ENCODE measurements at places on chromosomes 11 and 22.

- no peak for DNase-seq
Observed at GRCh38 chr11:59787255-59787588, 23.4 kb downstream of the MRPL16 start.

DNA sequence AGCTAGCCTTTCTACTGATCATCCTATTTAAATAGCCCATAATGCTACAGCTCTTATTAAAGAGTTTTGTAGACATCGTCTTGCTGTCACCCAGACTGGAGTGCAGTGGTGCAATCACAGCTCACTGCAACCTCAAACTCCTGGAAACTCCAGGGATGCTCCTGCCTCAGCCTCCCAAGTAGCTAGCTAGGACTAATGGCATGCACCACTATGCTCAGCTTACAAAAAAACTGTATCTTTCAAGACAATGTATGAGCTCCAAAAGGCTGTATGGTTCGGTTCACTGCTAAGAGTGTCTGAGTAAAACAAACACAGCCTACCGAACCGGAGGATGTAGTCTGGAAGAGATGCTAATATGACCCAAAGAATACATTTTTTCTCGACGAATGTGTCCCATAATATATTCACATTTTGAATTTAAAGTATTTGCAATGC, 2.6 kb downstream of the TAF1D start:
- no peak for DNase-seq

DNA sequence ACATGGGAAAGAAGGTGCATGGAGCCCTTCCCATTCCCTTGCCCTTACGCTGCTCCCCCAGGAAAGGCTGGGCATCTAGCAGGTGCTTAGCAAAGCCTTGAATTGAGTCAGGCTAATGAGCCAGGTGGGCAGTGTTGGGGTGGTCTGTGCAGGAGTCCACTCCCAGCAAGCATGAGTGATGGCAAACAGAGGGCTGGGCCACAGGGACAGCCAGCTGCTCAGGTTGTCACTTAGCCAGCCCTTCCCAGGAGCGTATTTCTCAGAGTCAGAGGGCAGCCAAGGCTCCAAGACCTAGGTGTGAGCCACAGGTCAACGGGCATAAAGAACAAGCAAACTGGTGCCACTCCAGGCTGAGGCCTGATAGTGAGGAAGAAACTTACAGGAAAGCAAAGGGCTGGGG, 149.8 kb downstream of the DSCAML1 start:
- DNase-seq: no peak

DNA sequence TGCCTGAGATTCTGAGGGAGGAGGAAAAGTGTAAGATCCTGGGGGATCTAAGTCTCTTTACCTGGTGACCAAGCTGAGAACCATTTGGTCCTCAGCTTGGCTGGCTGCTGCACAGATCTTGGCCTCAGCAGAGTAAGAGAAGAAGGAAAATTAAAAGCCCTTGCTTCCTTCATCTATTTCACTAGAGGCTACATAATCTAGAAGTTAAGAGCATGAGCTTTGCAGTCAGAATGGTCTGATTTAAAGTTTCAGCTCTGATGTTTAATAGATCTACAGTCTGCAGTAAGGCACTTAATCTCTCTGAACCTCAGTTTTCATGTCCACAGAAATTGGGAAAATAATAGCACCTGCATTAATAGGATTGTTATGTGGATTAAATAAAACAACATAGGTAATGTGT, 3.1 kb upstream of the ZBTB16 start:
- no peak for DNase-seq

DNA sequence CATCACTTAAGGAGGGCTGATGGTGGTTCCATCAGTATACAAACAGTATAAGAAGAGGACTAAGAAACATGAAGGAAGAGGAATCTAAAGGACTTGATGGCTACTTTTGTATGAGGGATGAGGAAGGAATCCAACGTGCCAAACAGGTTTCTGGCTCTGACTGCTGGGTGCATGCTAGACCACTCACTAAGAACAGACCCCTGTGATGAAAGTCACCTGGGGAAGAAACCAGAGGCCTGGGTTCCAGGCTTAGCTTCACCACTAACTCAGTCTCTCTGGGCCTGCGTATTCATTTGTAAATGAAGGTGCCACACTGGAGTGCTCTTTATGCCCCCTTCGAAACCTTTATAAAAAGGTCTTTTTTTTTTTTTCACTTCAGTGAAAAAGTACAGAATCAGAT, 55.1 kb downstream of the AAMDC start:
- no peak for DNase-seq

DNA sequence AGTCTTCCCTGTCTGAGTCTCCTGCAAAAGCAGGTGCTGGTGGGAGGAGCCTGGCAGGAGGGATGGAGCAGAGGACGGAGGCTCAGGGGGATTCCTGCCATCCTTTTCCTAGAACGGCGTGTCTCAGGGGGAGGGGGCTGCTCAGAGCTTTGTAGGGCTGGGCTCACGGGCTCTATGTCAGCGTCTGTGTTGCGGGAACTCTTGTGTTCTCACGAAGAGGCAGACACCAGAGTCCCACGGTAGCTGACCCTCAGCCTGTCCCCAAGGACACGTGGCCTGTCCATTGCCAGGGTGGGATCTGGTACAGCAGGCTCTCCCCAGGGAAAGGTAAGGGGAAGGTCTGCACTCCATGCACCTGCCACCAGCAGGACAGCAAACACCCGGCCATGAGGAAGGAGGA, 1505.2 kb downstream of the TBC1D22A start:
- DNase-seq: no peak

DNA sequence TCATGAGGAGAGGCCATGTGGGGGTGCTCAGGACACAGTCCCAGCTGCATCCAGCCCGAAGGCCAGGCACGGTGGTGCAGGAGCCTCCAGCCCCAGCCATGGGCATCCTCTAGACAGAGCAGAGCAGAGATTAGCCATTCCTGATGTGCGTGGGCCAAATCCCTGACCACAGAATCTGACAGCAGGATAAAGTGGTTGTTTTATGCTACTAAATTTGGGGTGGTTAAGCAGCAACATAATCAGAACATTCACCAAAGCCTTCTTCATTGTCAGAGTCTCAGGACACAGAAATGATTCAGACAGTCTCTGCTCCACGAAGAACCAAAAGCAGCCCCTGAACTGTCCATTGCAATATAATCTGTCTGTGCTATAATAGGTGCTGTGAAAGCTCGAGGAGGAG, 19.7 kb downstream of the RASD2 start:
- DNase-seq: no peak

DNA sequence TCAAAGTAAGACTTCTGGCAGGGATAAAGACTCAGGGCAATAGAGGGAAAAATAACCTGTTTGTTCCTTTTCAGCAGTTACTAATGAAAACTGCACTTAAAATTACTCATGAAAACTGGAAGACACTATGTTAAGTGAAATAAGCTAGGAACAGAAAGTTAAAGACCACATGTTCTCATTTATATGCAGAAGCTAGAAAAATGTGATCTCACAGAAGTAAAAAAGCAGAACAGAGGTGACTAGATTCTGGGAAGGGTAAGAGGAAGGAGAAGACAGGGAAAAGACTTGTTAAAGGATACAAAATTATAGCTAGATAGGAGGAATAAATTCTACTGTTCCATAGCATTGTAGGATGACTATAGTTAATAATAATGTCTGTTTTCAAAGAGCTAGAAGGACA, 22.2 kb downstream of the HPS5 start:
- DNase-seq: no peak

- no peak for DNase-seq
Observed at GRCh38 chr22:42610186-42610585, 4.5 kb downstream of the POLDIP3 start.

DNA sequence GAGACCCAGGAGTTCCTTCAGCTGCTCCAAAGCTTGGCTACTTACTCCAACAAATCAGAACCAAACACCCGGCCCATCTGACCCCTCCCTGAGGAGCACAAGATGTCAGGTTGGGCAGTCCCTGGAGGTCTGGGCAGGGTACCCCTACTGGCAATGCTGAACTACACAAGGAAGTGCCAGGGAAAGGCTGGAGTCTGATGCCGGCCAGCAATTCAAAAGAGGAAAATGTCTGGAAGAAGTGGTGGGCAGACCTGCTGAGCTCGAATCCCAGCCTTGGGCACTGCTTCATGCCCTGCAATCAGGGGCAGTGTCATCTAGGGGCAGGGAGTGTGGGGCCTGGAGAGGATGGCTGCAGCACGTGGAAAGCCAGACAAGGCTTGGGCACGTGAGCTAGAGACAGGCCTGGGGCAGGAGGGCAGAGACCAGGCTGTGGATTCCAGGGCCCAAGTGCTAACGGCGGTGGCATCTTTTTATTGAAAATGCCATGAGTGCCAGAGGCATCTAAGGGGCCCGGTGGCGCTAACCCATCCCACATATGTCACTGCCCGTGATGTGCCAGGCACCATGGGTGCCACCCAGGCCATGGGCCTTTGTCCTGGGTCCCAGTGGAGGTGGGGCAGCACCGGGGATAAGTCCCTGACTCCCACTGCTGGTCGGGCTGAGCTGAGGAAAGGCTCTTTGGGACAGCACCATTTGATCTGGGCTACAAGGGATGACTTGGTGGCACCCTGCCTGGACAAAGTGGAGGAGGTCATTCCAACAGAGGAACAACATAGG, 97.9 kb upstream of the PITPNB start:
- DNase-seq: no peak

DNA sequence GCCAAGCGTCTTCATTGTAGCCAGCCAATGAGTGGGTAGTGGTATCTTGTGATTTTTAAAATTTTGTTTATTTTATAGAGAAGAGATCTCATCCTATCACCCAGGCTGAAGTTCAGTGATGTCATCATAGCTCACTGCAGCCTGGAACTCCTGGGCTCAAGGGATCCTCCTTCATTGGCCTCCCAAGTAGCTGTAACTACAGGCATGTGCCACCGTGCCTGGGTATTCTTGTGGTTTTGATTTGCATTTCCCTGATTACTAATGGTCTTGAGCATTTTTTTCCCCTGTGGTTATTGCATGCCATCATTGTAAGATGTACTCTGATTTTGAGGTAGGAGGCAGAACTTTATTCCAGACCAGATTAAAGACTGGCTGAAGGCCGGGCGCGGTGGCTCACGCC, 2.4 kb upstream of the DENND6B start:
- no peak for DNase-seq

DNA sequence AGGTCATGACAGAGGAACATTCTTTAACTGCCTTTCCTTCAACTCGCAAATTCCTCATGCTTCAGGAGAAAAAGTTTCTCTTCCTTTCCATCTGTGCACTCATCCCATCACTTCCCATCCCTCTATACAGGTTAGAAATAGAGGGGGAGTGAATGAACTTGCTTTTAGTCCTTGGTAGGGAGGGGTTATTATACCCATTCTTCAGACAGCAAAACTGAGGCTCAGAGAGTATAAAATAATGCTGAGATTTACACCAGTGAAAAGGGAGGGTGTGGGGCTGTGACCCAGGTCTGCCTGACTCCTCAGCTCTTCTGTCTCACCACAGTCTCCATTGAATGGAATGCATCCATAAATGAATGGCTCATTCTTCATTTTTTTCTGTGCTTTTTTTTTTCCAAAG, 109.4 kb upstream of the RCN1 start:
- DNase-seq: no peak

GRCh38 chr22:42470366-42471082, 38.3 kb upstream of the NFAM1 start:
- DNase-seq: no peak

DNA sequence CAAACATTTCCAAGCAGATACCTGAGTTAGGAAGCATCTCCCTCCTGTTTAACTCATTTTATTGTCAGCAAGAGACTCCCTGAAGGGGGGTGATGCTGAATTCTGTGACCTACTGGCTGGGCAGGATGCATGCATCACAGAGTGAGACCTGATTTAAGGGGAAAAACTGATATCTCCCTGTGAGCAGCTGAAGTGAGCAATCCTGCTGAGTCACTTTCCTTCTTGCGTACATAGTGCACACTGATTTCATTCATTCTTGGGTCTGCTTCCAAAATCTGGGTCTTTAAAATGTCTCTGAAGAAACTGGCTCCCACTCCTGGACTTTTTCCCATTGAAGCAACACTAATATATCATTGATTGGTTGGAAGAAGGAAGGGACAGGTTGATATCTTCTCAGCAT, 23.3 kb downstream of the P4HA3 start:
- DNase-seq: no peak

DNA sequence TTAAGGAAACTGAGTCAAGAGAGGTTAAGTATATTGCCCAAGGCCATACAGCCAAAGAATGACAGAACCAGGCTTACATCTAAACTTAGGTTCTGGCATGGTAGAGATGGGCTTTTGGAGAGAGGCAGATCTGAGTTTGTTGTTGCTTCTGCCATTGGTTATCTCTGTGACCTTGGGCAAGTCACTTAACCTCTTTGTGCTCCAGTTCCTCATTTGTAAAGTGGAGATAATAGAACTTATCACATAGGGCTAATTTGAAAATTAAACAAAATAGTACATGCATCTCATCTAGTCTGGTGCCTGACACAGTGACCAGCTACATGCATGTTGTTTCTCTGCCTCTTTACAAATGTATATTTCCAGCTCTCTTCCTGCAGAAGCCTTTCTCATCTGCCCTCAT, 47.0 kb upstream of the PLET1 start:
- DNase-seq: no peak

GRCh38 chr22:19962246-19962908, 20.8 kb upstream of the TXNRD2 start:
- DNase-seq: no peak

DNA sequence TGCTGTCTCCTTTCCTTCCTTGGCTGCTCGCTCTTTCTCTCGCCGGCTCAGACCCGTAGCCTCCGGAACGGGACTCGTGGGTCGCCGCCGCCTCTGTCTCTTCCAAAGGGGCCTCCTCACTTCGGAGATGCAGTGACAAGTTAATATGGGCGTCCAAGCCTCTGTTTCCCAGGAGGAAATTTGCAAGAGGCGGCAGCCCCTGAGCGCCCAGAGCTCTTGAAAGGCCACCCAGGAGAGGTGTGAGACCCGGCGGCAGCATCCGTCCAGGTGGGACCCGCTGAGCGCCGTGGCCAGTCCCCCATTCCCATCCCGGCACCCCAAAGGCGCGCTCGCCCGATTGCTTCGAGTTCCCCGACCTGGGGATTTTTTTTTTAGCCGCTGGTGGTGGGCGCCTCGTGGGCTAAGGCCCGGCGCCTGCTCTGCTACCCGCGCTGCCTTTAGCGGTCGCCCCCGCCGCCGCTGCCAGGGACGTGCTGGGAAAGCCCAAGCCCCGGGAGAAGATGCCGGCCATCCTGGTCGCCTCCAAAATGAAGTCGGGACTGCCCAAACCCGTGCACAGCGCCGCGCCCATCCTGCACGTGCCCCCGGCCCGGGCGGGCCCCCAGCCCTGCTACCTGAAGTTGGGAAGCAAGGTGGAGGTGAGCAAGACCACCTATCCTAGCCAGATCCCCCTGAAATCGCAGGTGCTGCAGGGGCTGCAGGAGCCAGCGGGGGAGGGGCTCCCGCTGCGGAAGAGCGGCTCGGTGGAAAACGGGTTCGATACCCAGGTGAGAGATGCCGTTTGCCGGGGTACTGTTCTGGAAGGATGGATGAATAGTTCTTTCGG, 772 bp downstream of the NAV2 start:
- no peak for DNase-seq

DNA sequence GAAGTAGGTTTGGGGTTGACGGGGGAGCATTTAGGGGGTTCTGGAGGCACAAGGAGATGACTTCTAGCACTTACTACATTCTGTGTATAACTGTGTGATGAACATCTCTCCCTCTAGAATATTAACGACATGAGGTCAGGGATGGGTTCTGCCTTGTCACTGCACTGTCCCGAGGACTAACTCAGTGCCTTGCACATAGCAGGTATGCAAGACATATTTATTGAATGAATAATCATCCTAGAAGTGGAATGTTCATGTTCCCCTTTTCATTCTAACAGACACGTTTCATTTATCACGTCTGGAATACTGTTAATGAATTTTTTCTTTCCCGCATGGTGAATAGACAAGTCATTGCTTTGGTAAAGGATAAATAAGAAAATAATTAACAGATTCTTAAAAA, 12.6 kb downstream of the SYT13 start:
- no peak for DNase-seq

GRCh38 chr11:1232883-1233321, 10.0 kb downstream of the MUC5B start:
- DNase-seq: no peak
